ENCODE measurements at places on chromosomes 7 and 10. TPM values are rescaled to one million over a fixed set of nuclear protein-coding genes. Genes with fewer than 3 reads are reported as not detected.

DNA sequence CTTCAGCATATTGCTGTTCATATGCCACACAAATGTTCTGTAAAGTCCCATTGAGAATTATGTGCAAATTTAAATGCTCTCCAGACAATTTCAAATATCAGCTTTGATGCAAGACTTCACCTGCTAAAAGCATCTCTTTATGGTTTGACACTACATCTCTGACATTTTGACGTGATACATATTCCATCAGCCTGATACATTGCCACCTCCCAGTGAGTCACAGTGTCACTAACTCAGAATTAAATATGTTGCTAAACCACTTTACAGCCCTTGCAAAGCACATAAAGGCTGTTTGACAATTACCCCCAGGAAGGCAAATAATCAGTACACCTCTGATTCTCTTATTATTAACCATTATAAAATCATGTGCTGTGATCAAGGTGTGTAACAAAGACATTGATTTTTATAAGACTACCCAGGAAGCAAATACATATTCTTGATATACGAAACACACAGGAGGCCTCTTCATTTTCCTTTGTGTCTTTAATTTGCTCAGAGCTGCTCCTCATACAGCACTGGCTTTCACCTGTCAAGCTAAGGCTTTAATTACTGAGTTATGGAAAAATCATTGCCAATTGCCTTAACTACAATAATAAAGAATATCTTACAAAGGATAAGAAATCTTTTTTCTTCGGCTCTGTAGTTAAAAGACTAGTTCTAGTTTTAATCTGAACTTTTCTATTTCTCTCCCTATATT, 547.5 kb upstream of the C7orf33 start:
- DNase-seq = no peak

- DNase-seq = no peak
These were observed 57.5 kb downstream of the MDFIC start for GRCh38 chr7:114979388-114979787.

GRCh38 chr7:113374955-113375354, 256.6 kb upstream of the SMIM30 start:
- DNase-seq = no peak

GRCh38 chr10:119222537-119222936, 15.2 kb downstream of the GRK5 start:
- no peak for DNase-seq

GRCh38 chr7:48147078-48147591, 24.1 kb upstream of the ABCA13 start:
- no peak for DNase-seq

- DNase-seq = no peak
These were observed 188.5 kb downstream of the ADRA2A start for GRCh38 chr10:111265341-111265740.

- DNase-seq = no peak
These were observed 117.6 kb upstream of the CTTNBP2 start for GRCh38 chr7:117990834-117991233.

- DNase-seq = no peak
These were observed 10.6 kb downstream of the GLI3 start for GRCh38 chr7:42226354-42226941.

DNA sequence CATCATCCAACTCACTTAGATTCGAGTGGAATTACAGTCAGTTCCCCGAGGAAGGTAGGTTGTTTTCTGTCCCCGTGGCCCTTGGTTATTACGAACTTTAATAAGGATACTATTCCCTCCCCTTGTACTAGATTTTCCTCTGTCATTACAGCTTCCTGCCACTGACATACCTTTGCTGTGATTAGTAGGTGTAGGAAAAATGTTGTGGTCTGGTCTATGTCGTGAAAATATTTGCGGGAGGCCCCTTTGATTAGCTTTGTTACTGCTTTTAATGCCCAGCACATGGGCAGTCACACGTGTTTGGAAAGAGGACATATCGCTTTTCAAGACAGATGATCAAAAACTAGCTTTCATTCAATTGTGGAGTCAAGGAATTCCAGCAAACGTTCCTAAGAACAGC, 92.2 kb downstream of the GATA3 start:
- DNase-seq = no peak

- DNase-seq = no peak
These were observed 58.0 kb downstream of the NEBL start for GRCh38 chr10:20839141-20839540.

DNA sequence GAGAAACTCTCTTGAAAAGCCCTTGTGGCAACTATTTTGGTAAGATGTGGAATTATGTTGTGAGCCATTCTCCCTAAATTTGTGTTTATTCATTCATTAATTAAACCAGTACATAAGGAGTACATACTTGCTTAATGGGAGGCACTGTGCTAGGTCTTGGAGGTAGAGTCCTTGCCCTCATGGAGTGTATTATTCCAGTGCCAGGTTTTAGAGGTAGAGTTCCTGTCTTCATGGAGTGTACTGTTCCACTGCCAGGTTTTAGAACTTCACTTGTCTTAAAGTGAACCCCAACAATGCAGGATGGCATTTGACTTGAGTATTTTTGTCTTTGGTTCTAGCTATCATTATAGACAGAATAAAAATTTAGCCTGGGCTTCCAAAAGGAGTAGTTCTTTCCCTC, 8.8 kb downstream of the MXI1 start:
- no peak for DNase-seq

DNA sequence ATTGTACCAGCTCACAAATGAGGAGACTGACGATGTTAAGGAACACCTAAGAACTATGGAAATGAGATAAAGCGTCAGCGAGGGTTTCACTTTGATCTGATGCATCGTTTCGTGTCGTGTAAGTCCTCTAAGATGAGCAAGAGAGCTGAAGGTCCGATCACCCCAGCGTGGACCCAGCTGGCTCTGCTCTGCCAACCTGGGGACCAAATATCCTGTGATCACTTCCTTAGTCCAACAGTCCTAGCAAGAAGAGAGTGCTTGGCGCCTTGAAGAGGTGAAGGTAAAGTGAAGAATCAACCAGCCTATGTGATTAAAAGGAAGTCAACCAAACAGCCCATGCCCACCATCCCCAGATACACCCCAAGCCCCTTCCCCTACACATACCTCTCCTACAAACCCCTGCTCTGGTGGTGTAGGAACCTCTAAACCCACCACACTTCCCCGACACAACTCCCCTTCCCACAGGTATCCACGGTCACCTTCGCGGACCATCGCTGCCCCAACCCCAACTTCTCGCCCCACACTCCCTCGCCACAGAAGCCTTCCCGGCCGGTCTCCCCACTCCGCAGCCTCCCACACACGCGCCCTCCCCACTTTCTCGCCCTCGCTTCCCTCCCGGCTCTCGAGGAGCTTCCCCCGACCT, 722 bp downstream of the UPF2 start:
- no peak for DNase-seq

- no peak for DNase-seq
These were observed 209.6 kb downstream of the DKK1 start for GRCh38 chr10:52523696-52524095.

GRCh38 chr10:74314166-74314565, 163.1 kb downstream of the ADK start:
- no peak for DNase-seq

GRCh38 chr7:104895522-104896236, 118.3 kb upstream of the KMT2E start:
- DNase-seq = no peak

DNA sequence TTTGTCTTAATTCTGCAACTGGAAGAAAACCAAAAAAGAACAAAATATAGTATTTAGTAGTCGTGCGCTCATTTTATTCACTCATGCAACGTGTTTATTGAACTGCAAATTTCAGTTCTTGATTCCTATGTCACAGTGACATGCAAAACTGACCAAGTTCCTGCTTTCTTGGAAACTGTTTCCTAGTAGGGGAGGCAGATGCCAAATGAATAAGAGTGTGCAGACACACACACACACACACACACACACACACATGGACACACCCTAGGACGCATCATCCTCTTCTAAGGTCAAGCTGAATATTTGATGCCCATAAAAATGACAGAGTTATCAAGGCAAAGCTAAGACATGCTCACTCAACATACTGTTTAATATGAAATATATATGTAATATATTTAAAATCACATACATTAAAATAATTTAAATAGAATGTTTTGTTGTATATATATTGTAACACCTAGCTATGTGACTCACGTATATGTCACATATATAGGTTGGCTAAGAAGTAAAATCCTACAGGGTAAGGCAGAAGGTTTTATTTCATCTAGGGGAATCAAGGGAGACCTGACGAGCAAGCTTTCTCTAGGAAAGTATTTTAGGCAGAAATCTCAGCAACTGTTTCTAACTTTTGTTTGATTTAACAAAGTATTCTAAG, 79.6 kb downstream of the SVIL start:
- no peak for DNase-seq

DNA sequence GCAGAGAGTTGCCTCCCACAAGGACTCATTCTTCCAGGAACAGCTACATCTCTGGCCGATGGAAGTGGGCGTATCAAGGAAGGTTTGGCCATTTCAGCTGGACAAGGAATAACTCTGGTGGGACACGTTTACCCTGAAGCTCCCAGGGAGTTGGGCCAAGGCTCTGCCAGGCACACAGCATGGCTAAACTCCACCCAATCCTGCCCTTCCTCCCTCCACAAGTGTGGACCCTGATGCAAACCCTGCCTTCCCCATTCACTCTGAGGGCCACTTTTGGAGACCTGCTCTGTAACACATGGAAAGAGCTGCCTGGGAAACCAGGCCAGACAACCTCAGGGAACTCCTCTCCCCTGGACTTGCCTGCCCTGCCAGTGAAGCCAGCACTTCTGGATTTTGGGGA, 407.8 kb upstream of the FOXK1 start:
- no peak for DNase-seq

- DNase-seq = no peak
These were observed 22.8 kb downstream of the FAM241B start for GRCh38 chr10:69652857-69653199.

DNA sequence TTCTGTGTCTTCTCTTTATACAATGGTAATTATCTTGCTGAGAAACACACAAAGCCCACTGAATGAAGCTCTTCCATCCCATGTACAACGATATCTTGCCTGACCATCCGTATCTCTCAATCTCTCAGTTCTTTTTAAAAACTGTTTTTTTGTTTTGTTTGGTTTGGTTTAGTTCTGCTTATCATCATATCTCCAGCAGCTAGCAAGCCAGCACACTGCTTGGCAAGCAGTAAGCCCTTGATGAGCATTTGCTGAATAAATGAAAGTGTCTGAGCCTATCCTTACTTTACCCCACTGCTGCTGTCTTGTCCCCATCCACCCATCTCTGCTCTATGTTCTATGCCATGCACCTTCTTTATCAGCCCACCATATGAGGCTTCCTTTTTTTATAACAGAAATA, 34.2 kb downstream of the ITGB1 start:
- DNase-seq = no peak

GRCh38 chr10:43685744-43686143, 37.1 kb upstream of the ZNF32 start:
- no peak for DNase-seq

DNA sequence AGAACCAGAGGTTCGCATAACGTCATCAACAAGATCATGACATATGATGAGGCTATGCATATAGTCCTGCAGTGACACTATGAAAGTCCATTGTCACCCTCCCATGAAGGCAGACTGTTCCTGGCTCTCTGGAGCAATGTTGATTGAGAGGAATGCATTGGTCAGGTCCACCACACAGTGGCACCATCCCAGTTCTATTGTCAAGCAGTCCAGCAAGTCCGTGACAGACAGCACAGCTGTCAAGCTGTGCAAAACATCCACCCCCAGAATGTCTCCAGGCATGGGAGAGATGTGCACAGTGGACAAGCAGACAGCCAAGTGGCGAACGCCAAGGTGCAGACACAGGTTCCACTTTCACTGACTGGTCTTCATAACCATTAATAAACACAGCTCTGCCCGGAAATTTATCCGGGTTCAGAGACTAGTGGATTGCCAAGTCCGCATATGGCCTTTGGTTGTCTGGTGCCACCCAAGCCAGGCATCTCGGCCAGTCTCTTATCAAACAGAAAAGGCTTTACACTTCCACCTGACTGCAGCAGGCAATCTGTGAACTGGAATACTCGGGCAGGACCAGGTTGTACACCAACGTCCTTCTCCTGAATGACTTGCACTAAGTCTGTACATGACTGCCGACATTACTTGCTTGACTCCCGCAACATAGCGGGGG, 7.2 kb downstream of the RNF133 start:
- no peak for DNase-seq

DNA sequence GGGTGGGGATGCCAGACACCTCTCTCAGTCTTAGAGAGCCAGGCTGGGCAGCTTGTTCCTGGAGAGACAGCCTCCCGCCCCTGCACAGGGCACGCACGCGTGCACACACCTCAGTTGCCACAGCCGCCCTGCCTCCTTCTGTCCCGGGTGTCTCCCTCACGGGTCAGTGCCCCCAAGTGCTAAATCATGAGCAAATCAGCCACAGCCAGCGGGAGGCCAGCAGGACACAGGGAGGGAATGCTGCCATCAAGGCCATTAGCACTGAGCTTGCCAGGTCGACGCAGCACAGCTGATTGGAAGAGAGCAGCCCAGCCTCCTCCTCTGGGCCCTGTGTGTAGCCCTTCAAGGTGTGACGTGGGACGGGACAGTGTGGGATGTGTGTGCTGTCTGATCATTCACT, 130.4 kb downstream of the CDH23 start:
- DNase-seq = no peak

GRCh38 chr7:44162785-44163395, 21.8 kb upstream of the MYL7 start:
- no peak for DNase-seq

GRCh38 chr10:28219251-28219650, 83.6 kb downstream of the MPP7 start:
- DNase-seq = no peak

DNA sequence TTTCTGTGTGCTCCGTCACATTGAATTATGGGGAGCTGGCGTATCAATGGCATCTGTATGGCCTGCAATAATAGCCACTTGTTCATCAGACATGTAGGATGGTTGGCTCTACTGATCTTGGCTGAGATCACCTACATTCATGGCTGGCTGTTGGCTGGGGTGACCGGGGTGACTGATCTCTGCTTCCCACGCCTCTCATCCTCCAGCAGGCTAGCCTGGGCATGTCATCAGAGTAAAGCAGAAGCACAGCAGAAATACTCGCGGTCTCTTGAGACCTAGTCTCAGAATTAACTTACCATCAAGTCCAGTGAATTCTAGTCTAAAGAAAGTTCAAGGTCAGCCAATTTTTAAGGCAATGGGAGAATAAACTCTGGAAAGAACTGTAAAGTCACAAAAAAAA, 257.7 kb upstream of the GLI3 start:
- DNase-seq = no peak

DNA sequence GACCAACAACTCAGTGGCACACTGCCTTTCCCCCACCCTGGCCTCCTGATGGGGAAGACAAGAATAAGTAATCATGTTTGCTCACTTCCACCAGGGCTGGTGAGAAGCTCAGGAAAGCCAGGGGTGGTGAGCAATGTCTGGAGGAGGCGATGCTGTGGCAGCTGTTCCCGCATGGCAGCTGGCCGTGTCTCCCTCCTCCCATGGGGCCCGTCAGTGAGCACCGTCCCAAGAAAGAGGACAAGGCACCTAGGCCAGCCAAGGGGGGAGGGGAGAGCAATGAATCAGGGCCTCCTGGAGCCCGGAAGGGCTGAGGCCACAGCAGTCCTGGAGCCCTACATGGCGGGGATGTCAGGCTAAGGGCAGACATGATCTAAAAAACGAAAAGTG, 69.2 kb upstream of the INSIG1 start:
- DNase-seq = no peak

The HHEX gene
- 12.2 TPM for total RNA-seq

The CARD11 gene
- 5.8 TPM for total RNA-seq

The MEOX2 gene
- 21.9 TPM for total RNA-seq

The TRIL gene
- 6.5 TPM for total RNA-seq

The PSD gene
- total RNA-seq = 3.5 TPM

The HOXA2 gene
- 2.1 TPM for total RNA-seq

All from upper lobe of right lung (tissue), 1 donor.